ENCODE measurements at places on chromosomes 4 and X.
A peak's percentile ranks its signal among the peaks of the same experiment; 100 is the strongest.

GRCh38 chrX:133232331-133232730 lies 14.2 kb upstream of the TFDP3 start:
- no peak for DNase-seq

DNA sequence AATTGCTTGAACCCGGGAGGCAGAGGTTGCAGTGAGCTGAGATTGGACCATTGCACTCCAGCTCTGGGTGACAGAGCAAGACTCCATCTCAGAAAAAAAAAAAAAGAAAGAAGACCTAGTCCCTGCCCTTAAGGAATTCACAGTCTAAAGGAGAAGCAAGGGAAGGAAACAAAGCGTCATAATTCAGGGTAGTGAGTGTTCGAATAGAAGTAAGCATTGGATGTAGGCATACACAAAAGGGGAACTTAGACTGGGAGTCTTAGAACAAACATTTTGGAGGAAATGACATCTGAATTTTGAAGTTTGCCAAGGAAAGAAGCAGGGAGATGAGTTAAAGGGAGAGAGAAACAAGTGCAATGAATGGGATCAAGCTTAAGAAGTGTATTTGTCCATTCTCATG lies 32.4 kb downstream of the PPM1K start:
- DNase-seq: no peak

GRCh38 chrX:51496501-51497291 lies at the start of gene NUDT11:
Gene NUDT11, minus strand, starts transcription at chrX:51496592. Its CDS starts 148 bp downstream, at chrX:51496444.
- peak; percentile 94 for DNase-seq

DNA sequence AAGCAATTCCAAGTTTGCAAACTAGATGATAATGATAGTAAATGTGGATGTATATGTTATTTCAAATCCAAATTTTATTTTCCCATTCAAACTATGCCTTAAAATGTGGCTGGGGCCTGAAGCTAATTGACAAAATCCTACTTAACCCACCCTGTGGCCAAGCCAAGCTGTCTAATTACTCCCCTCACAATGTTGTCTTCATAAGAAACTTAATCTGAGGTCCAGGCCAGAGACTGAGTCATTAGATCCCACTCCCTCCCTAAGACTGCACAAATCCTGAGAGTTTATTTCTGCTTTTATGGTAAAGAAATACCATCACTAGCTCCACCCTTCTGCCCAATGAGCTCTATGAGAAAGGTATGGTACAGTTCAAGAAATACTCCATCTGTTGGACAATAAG lies 16.6 kb downstream of the SMPX start:
- peak; percentile 67 for DNase-seq

DNA sequence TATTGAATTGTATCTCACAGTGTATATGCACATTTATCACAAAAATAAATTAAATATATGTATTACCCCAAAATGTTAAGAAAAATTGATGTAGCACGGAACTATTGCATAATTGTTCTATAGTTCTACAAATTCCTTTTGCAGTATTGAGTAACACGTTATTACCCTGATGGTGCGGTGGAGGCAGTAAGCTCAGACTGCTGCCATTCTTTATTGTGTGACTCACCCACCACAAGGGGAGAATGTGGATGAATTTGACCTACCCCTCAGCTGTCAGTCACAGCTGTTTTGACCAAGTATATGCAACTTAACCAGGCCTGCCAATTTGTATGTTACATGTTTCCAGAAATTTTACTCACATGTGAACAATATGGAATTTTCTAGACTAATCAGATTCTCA lies 506.6 kb downstream of the SH3BGRL start:
- DNase-seq: no peak

GRCh38 chrX:22404297-22404696 lies 131.6 kb downstream of the CBLL2 start:
- no peak for DNase-seq

DNA sequence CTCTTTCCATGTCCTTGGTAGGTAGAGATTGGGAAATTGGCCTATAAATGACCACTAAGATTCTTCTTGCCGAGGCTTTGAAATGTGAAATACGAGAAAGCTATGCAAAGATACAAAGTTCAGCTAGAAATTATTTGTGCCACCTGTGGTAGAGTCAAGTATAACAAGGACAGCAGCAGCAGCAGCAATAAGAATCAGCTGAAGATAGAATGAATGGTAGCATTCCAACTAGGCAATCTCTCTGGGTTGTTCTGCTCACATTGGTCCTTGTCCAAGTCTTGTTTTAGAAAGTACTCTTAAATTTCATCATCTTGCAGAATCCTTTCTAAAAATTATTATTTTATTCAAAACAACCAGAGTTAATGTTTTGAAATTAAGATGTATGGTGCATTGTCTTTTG lies 67.8 kb upstream of the PCDH10 start:
- no peak for DNase-seq

- DNase-seq: peak; percentile 24
These were observed 4.2 kb upstream of the TMSB4X start for GRCh38 chrX:12970691-12971202.

DNA sequence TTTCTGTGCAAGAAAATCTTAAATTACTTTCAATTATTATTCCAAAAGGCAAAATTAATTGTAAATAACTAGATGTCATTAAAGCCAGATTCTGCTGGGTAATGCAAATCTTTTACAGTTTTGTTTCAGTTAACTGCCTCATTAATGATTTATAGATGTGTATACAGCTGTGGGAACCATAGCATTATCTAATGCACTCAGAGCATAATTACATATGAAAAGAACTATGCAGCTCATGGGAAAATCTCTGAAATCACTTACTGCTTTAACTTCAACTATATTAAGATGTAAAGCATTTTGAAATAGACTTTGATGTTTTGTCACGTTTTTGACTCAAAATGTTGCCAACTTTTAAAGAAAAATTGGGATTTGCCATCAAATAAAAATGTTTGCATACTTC lies 630.3 kb upstream of the KLHL4 start:
- DNase-seq: no peak

- DNase-seq: peak; percentile 47
These were observed 40.8 kb downstream of the C4orf46 start for GRCh38 chr4:158630893-158631292.

- DNase-seq: no peak
These were observed 36.5 kb downstream of the TBC1D9 start for GRCh38 chr4:140719686-140720085.

DNA sequence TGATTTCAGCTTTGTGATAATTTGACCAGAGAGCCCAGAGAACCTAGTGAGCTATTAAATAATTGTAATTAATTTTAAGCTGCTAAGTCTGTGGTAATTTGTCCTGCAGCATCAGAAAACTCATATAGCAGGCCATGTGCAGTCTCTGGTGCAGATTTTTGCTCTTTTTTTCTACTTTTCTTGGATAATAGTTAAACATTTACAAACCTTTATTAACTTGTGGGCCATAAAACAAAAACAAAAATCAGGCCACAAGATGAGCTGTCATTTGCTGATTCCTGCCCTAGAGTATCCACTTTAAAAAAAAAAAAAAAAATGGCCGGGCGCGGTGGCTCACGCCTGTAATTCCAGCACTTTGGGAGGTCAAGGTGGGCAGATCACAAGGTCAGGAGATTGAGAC lies 99.8 kb downstream of the CLDN22 start:
- DNase-seq: no peak

- no peak for DNase-seq
These were observed 16.8 kb upstream of the AMOT start for GRCh38 chrX:112857478-112857878.

- no peak for DNase-seq
These were observed 12.6 kb downstream of the SYN1 start for GRCh38 chrX:47607091-47607490.

- no peak for DNase-seq
These were observed 7.2 kb upstream of the DDX60L start for GRCh38 chr4:168487282-168488035.

- DNase-seq: no peak
These were observed 119.7 kb downstream of the CHRDL1 start for GRCh38 chrX:110675886-110676285.

DNA sequence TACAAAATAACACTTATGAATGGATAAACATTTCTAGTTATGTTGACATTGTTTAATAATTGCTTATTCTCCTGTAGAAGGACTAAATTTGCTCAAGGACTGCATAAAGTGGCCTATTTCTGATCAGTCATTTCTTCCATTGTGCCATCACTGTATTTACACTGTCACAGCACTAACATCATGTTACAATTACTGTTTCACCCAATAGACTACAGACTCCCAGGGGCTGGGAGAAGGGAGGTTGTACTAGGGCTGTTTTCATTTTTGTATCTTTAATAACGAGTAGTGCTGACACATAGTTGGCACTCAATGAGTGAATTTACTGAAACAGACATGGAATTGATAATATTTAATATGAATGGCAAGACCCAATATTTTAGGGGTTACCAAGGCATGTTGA lies 139.5 kb downstream of the SLC10A7 start:
- no peak for DNase-seq

GRCh38 chr4:133910165-133910564 lies 291.4 kb downstream of the PABPC4L start:
- DNase-seq: no peak

GRCh38 chrX:148290931-148291330 lies 209.5 kb upstream of the AFF2 start:
- DNase-seq: no peak

- peak; percentile 2 for DNase-seq
These were observed 1997.4 kb downstream of the C4orf33 start for GRCh38 chr4:131093303-131093702.

DNA sequence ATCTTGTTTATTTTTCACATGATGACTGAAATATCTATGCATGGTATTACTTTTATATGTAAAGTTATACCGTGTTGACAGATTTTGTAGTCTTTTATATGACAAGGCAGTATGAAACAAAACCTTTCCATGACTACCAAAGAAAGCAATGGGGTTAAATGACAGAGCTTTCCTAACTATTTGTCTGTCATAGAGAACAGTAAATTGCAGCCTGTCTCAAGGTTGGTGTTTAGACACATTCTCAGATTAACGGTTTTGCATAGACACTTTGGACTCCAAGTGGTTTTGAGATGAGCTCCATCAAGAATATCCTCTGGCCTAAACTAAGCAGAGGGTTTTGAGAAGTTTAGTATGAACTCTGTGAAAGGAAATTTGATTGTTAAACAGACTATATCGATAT lies 180.7 kb upstream of the TENM3 start:
- DNase-seq: no peak

Measured in NCI-H82 (cell line).